ENCODE measurements at places on chromosomes 5 and 9.

DNA sequence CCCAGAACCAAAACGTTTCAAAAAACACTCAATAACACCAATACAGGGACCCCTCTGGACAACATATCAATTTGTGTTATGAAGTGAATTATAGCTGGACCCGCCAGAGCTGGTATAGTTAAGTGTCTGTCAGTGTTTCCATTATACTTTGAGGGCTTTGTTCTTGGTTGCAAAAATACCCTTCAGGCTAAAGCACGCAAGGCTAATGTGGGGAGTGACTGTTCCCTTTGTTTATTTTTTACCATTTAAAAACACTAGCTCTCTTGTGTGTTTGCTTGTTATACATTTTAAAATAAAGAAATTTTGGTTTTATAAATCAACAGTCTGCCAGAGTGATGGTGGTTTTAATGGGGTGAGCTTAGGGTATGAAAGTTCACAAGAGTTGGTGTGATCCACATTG is 859.5 kb downstream of the PTPRD start:
- no peak for DNase-seq

DNA sequence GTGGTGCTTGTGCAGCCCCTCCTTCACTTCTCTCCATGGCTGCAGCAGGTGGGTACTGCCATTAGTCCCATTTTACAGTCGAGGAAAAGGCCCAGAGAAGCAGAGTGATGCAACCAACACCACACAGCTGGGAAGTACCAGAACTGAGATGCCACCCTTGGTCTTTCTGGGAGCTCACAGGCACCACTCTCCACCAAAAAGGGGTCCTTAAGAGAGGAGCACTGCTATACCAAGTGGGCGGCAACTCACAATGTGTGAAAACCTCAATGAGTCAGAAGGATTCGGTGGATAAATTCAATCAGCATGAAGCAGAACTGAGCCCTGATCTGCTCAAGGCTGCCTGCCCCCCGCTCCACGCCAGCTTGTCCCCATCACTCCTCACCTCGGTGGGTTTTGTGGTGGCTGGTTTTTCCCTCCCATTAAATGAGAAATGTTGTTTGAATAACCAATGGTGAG is 213.7 kb downstream of the FSTL4 start:
- no peak for DNase-seq

- no peak for DNase-seq
These were observed 185.0 kb downstream of the GAPVD1 start for GRCh38 chr9:125446561-125447094.

DNA sequence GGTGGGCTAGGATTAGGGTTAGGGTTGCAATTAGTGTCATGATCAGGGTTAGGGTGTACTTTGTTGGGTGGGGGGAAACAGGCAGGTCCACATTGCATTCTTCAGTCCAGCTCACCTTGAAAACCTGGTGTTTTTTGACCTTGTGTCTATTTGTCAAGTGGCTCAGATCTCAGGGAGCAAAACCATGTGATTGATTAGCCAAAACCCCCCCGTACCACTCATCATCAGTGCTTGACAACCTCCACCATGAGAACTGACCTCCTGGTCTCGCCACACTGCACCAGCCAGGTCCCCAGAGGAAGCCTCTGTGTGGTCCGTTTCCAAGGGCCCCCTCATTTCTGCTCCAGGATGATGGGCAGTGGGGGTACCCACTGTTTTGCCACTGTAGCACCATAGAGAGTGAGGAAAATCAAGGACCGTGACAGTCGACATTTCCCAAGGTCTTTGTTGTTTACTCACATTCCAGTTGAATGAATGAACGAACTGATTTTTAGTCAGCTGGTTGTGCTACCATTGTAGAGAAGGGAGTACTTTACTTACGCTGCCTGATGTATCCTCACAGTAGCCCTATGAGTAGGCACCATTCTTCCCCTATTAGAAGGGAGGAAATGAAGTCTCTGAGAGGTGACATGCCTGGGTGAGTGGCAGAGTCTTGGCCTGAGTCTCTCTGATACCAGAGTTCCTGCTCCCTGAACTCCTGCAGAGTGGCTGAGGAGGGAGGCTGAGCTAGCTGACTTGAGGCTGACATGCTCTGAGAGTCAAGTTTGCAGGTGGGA is 84.8 kb downstream of the RAD23B start:
- no peak for DNase-seq

DNA sequence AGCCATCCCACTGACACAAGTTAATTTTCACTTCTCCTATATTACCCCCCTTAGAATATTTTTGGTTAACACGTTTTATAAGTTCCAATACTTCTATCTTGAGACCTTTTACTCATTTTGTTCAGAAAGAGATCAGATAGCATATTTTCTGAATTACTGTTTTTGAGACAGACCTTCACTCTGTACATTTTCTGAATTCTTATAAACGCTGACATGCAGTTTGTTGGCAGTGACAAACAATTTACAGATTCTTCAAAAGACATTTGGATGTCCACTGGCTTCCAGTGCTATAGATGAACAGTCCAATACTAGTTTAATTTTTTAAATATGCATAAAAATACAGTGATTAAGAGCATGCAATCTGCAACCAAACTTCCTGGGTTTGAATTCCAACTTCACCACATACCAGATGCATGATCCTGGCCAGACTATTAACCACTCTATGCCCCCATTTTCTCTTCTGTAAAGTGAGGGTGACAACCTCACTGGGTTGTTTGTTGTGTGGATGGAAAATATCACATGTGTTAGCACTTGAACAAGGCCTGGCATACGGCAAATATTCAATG is 142.1 kb downstream of the AGTPBP1 start:
- no peak for DNase-seq

DNA sequence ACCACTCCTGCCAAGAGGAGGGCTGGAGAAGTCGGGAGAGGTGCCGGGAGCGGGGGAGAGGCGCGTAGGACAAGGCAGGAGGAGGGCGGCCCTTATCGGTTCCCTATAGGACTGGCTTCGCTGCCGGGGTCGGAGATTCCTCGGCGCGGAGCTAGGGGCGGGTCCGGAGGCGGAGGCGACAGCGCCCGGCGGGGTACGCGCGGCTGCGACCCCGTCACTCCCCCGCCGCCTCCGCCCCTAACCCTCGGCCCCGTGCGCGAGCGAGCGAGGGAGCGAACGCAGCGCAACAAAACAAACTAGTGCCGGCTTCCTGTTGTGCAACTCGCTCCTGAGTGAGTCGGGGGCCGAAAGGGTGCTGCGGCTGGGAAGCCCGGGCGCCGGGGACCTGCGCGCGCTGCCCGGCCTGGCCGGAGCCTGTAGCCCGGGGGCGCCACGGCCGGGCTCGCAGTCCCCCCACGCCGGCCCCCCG is 2.0 kb downstream of the GLIS3 start:
- DNase-seq, result peak; percentile 68

DNA sequence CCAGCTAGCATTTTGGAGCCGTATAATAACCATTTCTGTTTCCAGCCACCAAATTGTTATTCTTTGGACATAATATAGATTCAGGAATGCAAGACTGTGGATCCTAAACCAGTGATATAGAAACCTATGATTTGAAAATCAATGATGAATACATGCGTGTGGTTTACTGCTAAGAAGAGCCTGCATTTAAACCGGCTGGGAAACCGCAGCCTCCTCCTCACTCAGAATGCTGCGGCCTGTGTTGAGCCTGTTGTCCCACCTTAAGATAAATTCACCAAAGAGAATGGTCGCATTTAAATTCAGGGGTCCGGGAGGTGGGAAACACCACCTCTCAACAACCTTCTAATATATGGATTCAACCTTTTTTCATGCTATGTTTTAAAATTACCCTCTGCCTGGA is 148.0 kb downstream of the MEF2C start:
- no peak for DNase-seq

DNA sequence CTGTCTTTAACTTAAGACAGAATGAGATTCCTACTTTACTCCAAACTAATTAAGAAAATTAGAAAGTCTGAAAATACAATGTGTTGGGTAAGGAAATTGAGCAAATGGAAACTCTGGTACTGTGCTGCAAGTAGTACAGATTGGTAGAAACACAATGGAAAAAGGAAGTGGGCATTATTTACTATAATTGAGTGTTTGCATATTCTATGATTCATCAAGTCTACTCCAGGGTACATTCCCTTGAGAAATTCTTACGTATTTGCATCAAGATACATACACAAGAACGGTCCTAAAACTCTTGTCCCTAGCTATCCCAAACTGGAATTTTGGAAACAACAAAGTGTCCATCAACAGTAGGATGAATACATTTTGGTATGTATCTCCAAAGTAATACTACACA is 123.5 kb upstream of the TARS1 start:
- DNase-seq, result peak; percentile 21

- peak; percentile 78 for DNase-seq
These were observed 119.7 kb upstream of the TARS1 start for GRCh38 chr5:33321026-33321425.

GRCh38 chr5:147750065-147750464 is 32.5 kb downstream of the JAKMIP2 start:
- DNase-seq, result no peak

DNA sequence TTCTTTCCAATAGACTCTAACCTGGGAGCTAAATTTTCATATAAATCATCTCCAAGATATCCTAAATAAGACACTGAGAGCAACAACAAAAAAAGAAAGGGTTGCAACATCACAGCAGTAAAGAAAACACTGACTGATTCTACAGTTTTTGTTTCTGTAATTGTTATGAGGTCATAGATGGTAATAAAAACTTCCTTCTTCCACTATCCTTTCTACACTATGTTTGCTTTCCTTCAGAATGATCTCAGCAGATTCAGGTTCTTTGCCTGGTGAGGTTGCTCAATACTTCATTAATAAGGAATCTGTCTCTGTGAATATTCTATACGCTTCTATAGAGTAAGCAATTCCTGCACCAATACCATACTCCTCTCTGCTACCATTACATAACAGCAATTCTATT is 835.6 kb upstream of the GRAMD2B start:
- no peak for DNase-seq

DNA sequence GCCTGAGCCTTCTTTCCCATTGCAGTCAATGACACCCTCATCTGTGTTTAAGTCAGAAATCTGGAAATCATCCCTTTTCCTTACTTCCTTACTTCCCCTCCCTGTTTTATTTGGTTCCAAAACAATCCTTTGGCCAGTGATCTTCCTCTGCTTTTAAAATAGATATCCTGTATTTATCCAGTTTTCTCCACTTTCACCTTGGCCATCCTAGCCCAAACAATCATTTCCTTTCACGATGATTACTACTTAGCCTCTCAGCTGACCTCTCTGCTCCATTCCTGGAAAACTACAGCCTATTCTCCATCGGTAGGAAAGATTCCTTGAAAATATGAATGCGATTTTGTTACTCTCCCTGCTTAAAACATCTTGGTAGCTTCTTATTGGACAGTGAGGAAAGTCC is 565.4 kb downstream of the TLR4 start:
- no peak for DNase-seq

DNA sequence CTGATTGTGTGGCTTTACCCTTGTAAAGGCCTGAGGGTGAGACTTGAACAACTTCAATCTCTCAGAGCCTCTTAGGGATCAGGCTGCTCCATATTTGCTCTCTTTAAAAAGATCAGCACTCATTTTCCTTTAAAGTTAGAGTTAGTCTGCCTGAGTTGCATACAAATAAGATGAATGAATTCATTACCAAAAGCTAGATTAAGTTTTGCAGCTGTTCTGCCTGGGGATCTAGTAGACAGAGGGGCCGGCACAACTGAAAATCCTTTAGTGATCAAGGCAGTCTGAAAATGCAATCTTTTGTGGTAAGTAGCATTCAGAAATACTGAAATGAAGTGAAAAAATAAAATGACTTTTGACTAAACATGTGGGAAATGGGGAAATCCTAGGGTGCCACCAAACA is 264.0 kb downstream of the MAN2A1 start:
- no peak for DNase-seq

GRCh38 chr5:158020555-158021418 is 161.8 kb upstream of the CLINT1 start:
- DNase-seq, result no peak

- no peak for DNase-seq
These were observed 142.9 kb downstream of the OLFM1 start for GRCh38 chr9:135230386-135230765.

- peak; percentile 80 for DNase-seq
These were observed 380.2 kb upstream of the ZNF462 start for GRCh38 chr9:106482733-106483132.

DNA sequence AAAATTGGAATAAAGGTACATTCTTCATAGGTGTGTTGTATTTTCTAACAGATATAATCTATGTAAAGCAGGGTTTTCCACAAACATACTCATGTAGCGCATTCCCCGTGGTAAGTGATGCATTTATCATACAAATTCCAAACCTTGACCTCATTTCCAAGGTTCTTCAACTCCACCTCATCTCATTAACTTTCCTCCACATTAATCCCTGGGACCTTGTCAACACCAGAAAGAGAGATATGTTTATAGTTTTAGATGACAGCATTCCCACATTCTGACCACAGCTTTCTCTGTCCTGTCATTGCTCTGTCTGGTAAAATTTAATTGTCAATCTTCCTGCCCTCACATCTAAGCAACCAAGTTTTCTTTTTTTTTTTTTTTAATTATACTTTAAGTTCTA is 415.1 kb downstream of the TMEM161B start:
- DNase-seq, result peak; percentile 6

GRCh38 chr5:127299678-127300077 is 9.1 kb downstream of the MEGF10 start:
- no peak for DNase-seq

- no peak for DNase-seq
These were observed 126.2 kb upstream of the DMRT1 start for GRCh38 chr9:715300-715699.

DNA sequence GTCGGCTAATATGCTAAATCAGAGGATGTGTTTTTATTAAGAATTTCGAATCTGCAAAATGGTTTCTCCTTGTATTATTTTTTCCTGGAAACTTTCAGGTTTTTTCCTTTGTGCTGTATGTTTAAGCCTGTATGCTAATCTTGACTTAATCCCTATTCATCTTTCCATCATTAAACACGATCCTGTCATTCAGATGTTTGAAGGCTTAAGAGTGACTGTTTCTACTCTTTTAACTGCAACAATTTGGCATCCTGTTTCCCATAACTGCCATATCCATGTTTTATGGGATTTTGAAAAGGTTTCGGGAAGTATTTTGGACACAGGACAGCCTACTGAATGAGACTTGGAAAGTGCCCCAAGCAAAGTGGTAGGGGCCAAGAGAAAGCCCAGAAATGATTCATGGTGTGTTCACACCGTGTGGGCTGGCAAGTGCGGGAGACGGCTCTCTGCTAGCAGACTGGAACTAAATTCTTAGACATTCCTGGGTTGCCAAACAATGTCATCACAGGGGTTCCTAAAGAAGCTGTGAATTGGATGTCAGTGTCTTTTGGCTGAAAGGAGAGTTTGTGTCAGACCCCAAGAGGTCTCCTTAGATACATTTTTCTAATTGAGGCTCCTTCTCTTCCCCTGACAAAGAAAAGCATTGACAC is 125.4 kb upstream of the ADAMTS16 start:
- peak; percentile 75 for DNase-seq

DNA sequence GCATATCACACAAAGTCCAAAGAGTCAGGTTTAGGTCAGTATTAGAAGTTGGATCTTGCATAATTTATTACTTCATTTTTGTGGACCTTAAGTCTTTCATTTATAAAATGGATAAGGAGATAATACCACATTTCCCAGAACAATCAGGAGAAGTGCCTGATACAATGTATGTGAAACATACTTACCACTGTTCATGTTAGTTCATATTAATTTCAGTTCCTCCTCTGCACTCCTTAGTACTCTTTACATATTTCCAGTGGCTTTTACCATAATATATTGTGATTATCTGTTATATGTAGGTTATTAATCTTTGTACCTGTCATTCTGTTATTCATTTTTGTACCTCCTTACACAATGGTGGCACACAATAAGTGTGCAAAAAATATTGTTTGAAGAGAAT is 214.4 kb downstream of the ARL15 start:
- no peak for DNase-seq

GRCh38 chr5:104361932-104362331 is 799.3 kb upstream of the NUDT12 start:
- DNase-seq, result no peak

GRCh38 chr9:98385751-98386150 is 130.3 kb upstream of the TBC1D2 start:
- no peak for DNase-seq
